NCI-H1417 treated with DMSO at 0.1 percent for 48 hours (cell line): ENCODE measurements at places on chromosomes 3 and 15.

GRCh38 chr15:38882221-38882620 lies 317.6 kb upstream of the RASGRP1 start:
- no peak for DNase-seq

DNA sequence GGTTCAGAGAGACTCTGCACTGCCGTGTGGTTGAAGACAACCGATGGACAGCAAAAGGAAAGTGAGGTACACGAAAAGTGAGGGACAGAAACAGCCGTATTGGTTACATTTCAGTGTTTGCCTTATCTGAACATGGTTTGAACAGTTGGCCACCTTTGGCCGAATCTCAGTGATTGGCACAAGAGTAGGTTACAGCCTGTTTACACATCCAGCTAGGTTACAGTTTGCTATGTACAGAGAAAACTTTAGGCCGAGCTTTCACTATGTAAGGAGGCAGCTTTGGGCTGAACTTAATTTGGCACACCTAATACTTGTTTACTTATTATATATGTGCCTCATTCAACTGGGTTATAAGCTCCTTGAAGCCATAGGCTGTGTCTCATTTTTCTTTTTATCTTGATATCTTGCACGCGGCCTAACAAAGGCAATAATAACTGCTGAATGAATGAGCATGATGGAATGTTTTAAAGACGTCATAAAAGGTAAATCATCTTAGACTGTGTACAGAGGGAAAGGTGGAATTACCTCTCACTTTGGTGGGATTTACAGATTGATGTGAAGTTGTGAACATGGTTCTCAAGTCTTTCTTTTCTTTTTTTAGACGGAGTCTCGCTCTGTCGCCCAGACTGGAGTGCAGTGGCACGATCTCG lies 17.2 kb upstream of the GREM1 start:
- no peak for DNase-seq

- DNase-seq: no peak
Observed at GRCh38 chr15:60035344-60035743, 31.2 kb downstream of the FOXB1 start.

GRCh38 chr3:118984699-118985098 lies 49.9 kb downstream of the IGSF11 start:
- DNase-seq: no peak

- DNase-seq: no peak
Observed at GRCh38 chr15:65904301-65904700, 35.0 kb downstream of the RAB11A start.

DNA sequence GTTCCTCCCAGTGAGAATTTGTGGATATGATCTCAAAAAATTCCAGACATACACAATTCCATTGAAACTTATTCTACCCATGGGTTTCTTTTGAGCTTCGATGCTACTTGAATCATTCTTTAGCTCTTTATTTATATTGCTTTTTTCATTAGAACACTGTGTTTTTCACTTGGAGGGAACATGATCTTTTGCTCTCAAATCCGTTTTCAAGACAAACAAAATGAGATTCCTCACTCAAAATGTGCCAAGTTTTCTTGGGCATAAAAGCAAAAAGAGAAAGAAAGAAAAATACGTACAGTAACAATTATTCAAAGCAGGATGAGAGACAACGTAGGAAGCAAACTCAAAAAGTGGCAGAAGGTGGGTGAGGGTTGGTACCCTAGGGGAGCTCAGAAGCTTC lies 118.8 kb upstream of the PDZRN3 start:
- no peak for DNase-seq

DNA sequence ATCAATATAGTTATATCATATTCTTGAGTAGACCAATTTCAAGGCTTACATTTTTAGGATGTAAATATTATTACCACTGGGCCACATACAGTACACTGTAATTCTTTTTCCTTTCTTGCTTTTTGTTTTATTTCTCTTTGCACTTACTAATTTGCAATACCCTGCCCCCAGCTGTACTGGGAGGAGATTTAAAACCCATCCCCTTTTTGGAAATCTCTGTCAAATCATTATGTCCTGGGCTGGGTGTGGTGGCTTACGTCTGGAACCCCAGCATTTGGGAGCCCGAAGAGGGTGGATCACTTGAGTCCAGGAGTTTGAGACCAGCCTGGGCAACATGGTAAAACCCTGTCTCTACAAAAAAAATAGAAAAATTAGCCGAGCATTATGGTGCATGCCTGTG lies 16.2 kb downstream of the ZBTB11 start:
- no peak for DNase-seq

- DNase-seq: no peak
Observed at GRCh38 chr3:197487911-197488391, 67.8 kb downstream of the BDH1 start.

- DNase-seq: no peak
Observed at GRCh38 chr15:51341366-51342226, at the start of gene GLDN. Gene GLDN (plus strand): TSS chr15:51341655. CDS start chr15:51341685, 30 bp downstream.

DNA sequence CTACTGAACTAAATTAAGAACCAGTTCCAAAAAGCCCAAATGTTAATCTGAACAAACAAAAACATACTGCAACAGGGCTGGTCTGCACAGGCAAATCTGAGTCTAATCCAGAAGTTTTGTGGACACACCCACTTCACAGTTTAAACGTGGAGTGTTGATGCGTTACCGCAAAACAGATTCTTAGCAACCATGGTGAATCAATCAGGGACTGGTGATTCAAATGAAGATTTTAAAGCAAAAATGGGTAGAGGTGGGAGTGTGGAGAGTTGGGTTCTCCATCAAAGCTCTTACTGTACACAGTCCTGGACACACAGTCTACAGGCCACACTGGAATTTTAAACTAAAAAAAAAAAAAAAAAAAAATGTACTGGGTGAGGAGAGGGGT lies 5.2 kb downstream of the ANXA2 start:
- DNase-seq: no peak

DNA sequence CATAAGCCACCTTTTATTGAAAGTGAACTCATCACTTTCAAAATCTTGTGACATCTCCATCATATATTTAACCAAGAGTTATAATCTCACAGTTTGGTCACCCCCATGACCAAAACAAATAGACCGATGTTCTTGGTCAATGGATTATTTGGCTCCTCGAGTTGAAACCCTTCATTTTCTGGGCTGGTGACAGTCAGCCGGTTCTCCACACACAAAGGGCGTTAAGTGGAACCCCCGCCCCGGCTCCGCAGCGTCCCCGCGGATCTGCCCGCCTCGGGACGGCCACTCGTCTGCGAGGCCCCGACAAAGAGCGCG lies 772 bp downstream of the TSPAN3 start:
- DNase-seq: no peak

DNA sequence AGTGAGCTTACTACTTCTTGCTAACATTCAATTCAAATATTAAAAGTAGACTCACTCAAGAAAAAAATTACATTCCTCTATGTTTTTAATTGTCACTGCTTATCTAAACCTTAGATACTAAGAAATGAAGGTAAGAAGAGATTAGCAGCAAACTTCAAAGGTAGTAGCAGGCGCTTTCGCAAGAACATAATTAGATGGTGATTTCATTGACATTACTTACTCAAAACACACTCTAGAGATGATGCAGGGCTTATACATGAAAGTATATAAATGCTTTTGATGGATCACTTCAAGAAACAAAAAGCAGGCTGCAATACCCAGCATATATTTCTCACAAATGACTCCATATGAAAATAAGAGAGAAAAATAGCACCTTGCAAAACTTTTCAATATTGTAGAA lies 86.8 kb downstream of the FSIP1 start:
- no peak for DNase-seq

DNA sequence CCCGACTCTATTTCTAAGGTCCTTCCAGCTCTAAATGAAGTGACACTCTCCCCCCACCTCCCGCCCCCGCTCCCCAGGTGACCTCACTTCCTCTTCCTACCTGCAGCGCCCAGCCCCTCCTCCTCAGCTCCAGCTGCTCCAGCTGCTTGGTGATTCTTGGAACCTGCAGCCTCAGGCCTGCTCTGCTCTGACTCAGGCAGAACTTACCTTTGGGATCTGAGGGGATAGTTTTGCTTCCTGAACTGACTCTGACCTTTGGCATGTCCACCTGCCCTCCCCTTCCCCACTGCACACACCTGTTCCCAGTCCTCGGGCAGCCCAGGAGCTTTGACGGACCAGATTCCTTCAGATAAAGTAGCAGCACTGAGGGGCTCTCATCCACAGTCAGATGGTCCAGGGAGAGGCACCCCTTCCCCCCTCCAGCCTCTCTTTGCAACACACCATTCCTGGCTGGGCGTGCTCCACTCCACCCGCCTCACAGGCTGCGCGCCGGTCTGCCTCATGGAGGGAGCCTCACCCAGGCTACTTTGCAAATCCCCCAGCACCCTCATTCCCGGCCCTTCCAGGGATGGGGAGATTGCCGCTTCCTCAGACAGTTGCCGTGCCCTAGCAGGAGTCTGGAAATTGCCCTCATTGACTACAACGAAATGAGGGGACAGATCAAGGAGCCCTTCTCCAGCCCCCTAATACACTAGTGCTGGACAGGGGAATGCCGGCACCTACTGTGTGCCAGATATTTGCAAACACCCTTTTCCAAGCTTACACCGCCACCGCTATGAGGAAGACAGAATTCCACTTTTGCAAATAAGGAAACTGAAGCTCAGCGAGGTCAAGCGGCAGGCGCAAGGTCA lies 692 bp upstream of the C15orf39 start:
- no peak for DNase-seq

DNA sequence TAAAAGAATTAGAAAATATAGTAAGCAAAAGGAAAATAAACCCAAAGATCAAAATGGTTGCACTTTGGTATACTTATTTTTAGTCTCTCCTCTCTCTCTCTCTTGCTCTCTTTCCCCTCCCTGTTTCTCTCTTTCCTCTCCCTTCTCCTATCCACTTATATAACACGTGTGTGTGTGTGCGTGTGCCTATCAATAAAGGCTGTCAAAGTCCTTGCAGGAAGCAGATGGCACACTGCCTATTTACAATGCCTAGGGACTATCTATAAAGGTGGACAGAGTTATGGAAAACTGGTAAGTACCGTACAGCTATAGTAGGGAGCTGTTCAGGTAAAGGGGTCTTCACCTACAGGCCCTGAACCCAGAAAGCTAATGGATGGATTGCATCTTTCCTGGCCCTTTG lies 161.6 kb downstream of the SQOR start:
- no peak for DNase-seq

DNA sequence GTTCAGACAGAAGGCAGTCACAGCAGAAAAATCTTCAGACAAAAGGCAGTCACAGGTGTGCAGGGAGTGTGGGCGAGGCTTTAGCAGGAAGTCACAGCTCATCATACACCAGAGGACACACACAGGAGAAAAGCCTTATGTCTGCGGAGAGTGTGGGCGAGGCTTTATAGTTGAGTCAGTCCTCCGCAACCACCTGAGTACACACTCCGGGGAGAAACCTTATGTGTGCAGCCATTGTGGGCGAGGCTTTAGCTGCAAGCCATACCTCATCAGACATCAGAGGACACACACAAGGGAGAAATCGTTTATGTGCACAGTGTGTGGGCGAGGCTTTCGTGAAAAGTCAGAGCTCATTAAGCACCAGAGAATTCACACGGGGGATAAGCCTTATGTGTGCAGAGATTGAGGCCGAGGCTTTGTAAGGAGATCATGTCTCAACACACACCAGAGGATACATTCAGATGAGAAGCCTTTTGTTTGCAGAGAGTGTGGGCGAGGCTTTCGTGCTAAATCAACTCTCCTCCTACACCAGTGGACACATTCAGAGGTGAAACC lies 27.6 kb downstream of the ZNF589 start:
- DNase-seq: no peak

GRCh38 chr15:94182883-94183282 lies 48.5 kb upstream of the MCTP2 start:
- DNase-seq: no peak

- DNase-seq: no peak
Observed at GRCh38 chr3:61966200-61966599, 404.8 kb downstream of the PTPRG start.

- no peak for DNase-seq
Observed at GRCh38 chr15:86630946-86631345, 551.3 kb downstream of the AGBL1 start.

GRCh38 chr15:71413419-71413818 lies 298.1 kb downstream of the THSD4 start:
- no peak for DNase-seq

- no peak for DNase-seq
Observed at GRCh38 chr3:11716573-11717290, 73.0 kb upstream of the VGLL4 start.

GRCh38 chr3:186217820-186218164 lies 108.9 kb upstream of the ETV5 start:
- DNase-seq: no peak

DNA sequence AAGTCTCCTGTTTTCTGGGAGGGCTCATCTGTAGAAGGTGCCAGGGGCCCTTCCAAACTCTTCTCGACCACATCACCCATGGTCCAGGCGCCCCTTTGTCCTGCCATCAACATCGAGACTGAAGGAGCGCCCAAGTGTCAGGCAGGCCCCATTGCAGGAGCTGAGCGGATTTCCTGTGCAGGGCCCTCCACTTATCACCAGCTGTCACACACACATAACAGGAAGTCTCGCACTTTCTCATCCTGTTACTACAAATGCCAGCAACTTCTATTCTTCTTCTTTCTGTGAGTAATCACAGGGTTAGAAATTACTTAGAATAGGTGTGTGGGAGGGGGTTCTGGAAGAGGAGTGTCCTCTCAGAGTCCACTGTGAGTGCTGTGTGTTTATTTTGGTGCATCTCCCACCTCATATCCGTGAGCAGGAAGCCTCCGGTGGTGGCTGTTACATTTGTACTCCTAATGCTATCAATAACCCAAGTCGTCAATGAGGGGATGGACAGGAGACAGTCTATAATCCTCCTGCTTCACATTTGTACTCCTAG lies at the start of gene KLHL6:
Gene KLHL6 (minus strand): TSS at position 166 of the 541 bp plus-strand sequence. CDS start 53 bp downstream, at position 113.
- no peak for DNase-seq

- DNase-seq: no peak
Observed at GRCh38 chr15:61146931-61147230, 82.2 kb downstream of the RORA start.

- no peak for DNase-seq
Observed at GRCh38 chr15:49831206-49831965, 210.5 kb downstream of the DTWD1 start.

DNA sequence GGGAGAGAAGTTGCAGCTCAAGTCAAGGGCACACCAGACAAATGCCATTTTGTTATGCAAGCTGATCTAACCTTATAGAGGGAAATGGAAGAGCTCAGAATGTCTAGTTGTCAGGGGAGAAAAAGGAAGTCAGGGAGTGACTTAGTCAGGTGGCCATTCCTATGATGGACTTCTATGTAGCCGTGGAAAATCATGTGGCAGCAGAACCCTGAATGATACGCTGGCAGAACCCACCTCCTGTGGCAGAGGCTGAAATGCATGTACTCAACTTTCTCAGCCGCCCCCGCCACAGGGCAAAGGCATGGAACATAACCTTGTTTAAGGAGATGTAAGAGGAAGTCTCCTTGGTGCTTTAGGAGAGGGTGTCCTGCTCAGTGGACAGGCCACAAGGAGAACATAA lies 37.7 kb upstream of the PARL start:
- DNase-seq: no peak
